Activated CD8-positive, alpha-beta memory T cell treated with anti-CD3 and anti-CD28 coated beads, Interleukin-2, amount 50 U/mL, for 4 hours (primary cell): ENCODE measurements at places on chromosomes 12 and 14.

DNA sequence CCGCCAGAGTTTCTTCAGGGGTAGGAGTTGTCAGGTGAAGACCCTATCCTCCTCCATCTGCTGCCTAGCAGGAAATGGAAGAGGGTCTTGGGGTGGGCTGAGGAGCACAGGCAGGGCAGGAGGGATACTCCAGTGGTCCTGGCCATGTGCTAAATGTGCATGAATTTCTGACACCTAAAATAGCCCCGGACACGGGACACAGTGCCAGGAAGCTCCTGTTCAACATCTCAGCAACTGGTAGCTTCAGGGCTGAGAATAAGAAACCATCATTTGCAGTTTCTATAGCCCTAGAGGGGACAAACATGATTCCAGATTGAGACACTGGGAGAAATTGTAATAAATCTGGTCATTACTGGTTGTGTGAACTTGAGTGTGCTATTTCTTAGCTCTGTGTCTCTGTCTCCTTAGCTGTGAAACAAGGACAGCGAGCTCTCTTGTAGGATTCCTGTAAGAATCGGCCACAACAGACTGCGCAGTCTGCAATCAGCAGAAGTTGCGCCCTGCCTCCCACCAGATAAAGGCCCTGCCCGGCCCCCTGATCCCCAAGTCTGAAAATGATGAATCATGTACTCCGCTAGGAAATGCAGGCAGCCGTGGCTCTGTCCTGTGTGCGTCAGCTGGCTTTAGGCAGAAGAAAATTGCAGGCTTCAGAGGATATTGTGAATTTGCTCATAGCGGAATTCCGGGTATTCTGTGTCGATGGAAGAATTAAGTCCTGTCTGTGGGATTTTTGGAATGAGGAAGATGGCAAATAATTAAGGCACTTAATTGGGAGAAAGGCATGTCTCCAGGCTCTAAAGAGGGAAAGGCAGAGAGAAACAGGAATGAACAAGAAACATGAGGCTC is 35.2 kb upstream of the MEG3 start:
- no peak for DNase-seq

- no peak for DNase-seq
Measured at GRCh38 chr14:70919774-70920173, 12.5 kb downstream of the PCNX1 start.

DNA sequence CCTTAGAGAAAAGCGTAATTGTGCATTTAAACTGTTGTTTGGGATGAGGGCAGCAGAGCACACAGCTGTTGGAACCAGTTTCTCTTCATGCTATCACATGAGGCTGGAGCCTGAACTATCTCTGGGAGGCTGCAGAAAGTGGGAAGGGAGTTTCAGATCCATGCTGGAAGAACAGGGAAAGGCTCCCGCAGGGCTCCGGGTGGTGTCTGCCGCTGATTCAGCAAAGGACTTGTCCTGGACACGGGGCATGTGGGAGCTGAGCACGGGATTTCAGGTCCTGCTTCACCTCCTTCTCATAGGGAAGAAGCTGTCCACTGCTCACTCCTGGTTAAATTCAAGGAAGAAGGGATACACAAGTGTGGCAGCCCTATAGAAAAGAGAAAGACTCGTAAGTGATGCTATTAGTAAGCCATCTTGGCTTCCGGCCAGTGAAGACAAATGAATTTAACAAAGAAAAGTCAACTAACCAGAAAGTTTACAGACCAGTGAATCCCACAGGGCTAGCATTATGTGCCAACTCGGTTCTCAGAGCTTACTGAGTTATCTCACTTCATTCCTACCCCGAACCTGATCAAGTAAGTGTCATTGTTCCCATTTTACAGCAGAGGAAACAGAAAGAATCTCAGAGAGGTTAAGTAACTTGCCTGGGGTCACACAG is 6.7 kb upstream of the FZD10 start:
- DNase-seq, result no peak

DNA sequence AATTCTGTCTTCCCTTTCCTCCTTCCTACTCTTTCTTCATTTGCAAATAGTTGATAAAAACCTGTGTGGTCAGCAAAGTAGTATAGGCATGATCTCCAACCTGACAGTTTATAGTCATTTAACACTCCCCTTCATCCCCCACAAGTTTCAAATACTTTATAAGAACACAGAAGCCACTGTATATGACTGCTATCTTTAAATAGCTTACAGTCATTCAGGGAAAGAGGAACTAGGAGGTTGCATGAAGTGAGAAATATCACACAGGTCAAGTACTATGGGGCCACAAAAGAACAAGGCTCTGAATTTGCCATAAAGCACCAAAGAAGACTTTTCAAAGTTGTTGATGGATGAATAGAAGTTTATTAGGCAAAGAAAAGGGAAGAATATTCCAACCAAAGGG is 431.3 kb downstream of the NPAS3 start:
- DNase-seq, result no peak

DNA sequence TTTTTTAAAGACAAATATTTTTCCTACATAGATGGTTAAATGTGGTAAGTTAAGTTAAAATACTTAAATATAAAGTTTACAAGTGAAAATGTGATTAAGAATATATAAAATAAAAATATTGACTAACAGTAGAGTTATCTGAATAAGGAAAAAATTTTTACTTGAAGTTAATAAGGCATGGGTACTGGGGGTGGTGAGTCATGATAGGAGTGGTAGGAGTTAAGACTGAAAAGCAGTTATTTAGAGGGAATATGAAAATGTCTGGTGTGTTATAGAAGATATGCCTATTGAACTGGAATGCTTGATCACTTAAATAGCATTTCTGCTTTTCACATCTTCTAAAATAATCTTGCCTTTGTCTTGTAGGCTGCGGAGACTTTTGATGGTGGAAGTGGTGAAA is 68.7 kb downstream of the CCDC91 start:
- DNase-seq, result no peak

GRCh38 chr12:1022032-1022970 is 31.3 kb downstream of the ERC1 start:
- DNase-seq, result no peak

GRCh38 chr14:104549536-104550339 is 29.8 kb upstream of the C14orf180 start:
- DNase-seq, result no peak

DNA sequence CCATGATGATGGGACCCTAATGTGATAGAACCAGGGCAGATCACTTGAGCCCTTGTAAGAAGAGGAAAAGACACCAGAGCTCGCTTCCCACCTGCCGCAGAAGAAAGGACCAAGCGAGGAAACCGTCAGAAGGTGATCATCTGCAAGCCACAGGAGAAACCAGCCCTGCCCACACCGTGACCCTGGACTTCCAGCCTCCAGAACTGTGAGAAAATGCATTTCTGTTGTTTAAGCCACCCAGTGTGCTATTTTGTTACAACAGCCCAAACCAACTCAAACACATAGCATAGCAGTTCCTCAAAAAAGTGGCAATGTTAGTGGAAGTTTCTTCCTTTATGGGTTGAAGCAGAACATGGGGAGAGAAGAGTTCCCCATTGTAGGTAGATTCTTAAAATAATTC is 107.9 kb upstream of the BCL2L14 start:
- no peak for DNase-seq

DNA sequence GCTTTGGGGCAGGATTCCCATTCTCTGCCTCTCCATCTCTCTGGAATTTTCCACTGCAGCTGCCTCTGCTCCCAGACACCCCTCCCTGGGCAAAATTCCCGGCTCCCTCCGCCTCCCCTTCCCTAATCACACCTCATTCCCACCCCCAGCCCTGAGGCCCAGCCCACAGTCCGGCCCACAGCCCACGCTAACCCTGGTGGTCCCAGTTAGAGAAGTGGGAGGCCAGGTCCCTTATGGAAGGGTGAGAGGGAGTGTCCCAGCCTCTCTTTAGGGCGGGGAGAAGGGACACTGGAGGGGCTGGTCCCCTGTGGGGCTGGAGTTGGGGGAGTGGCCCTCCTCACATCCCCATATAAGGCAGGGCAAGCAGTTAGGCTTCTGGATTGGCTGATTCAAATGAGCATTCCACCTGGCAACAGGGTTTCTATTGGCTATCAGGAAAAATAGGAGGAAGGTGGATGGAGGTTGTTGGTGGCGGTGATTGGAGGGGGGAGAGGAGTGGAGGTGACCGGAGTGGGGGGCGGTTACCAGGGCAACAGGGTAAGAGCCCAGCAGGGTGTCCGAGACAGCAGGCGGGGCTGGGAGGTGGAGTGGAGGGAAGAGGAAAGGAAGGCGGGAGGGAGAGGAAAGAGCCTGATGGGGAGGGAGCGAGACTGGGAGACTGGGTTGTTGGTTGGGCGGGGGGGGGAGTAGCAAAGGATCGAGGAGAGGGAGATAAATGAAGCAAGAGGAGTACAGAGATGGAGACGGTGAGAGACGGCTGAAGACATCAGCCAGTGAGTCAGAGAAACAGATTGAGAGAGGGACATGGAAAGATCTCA is 1.9 kb upstream of the PTMS start:
- no peak for DNase-seq

DNA sequence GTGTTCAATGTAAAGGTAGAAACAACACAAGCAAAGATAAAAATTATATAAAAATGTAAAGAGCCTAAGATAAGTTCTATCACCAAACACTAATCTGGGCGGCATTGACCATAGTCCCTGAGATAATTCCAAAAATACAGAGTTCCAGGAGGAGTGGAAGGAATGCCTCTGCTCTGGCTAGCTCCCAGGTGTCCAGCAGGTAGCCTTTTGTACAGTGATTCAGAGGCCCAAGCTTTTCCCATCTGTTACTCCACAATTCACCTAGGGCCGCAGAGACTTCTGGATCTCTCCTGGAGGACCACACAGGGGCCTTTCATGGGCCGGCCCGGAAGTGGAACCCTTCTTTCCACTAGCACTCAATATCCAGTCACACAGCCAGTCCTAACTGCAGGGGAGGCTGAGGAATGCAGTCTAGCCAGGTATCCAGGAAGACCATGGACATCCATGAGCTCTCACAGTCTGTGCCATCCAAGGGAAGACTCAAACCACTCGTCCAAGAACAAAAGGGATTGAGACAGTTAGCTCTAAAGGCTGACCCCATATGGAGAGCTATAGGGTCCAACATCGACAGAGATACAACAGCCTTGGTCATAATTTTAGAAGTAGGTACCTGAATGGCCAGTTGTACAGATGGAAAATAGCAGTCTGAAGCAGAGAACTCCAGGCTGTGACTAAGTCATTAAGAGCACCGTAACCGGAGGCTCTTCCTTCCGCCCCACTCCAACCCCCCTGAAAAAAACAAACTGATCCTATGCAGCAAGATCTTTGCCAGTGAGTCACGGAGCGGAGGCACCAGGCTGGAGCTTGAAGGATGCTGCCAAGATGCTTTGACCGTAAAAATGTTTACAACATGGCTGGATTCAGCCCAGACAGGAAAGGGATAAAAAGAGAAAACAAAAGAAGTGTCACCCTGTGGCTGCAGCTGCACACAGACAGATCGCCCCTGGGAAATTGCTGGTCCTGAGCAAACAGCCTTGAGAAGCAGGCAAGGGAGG is 204.8 kb downstream of the NUAK1 start:
- no peak for DNase-seq

- no peak for DNase-seq
Measured at GRCh38 chr14:50944647-50945413, 547 bp upstream of the PYGL start.

DNA sequence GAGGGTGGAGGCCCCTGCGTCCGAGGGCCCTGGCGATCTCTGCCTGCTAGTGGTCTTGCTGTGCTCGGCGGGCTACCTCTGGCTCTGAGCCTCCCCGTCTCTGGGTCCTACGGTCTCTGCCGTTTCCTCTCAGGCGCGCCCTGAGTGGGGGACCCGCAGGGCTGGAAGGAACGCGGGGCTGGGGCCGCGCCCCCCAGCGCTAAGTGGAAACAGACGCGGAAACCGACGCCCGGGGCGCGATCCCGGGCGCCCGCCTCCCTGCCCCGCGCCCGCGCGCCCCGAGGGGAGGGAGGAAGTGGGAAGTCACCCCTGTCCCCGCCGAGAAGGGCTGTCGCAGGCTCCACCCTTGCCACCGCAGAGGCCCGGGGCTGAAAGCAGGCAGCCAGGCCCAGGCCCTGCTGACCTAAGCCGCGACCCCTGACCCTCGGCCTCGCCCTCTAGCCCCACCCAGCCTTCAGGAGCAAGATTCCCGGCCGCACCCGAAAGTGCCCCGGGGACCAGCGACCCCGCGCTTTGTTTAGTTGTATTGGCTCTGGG is 831 bp downstream of the CRIP1 start:
- DNase-seq, result peak; percentile 58

DNA sequence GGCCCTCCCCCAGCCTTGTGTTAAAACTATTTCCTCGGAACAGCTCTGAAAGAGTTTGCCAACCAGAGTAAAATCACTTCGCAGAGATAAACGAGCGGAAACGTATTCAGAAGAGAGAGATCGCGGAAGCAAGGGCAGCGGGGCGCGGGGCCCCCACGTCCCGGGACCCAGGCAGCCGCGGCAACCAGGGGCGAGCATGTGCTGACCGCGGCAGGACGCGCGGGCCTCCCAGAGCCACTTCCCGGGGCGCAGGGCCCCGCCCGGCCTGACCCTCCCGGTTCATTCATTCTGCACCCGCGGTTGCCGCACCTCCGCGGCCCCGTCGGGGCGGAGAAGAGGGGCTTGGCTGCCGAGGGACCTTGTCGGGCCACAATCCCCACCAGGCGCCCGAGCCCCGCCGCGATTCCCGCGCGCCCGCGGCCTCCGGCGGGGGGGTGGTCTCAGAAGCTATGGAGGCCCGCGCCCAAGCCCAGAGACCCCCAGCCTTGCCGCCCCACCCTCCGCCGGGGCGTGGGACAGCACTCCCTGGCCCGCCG is 598 bp downstream of the UBE2N start:
- peak; percentile 34 for DNase-seq

- no peak for DNase-seq
Measured at GRCh38 chr14:96281486-96281885, 25.5 kb downstream of the BDKRB1 start.

GRCh38 chr12:2194571-2194970 is 141.8 kb downstream of the CACNA1C start:
- DNase-seq, result no peak

- no peak for DNase-seq
Measured at GRCh38 chr14:64612021-64612380, 62.2 kb downstream of the PPP1R36 start.

GRCh38 chr14:64502887-64503433 is 678 bp downstream of the ZBTB25 start:
- peak; percentile 25 for DNase-seq

GRCh38 chr12:3803865-3804472 is 51.1 kb upstream of the CRACR2A start:
- peak; percentile 74 for DNase-seq

- DNase-seq, result peak; percentile 41
Measured at GRCh38 chr12:40010899-40011774, 94.7 kb downstream of the SLC2A13 start.

DNA sequence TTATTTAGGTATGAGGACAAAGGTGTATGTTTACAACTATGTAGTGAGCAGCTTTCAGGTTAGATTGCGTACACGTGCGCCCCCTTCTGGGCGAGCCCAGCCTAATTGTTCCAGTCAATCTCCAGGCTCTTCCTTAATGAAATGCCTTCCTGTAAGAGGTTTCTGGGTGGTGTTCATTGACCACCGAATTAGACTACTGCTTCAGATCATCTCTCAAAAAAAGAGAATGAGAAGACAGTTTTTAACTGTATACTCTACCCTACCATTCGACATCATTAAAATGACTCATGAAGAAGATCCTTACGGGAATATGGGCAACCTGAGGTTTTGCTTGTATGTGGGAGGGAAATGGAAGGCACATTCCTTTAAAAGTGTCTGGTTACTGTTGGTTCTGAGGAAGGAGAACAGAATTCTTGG is 2.1 kb downstream of the LUM start:
- no peak for DNase-seq
